CD4-positive, alpha-beta T cell treated with Interleukin-21 for 1 hour (primary cell): ENCODE measurements at places on chromosomes 11 and 22.

- DNase-seq, result no peak
Measured at GRCh38 chr11:30832831-30833230, 246.7 kb upstream of the MPPED2 start.

DNA sequence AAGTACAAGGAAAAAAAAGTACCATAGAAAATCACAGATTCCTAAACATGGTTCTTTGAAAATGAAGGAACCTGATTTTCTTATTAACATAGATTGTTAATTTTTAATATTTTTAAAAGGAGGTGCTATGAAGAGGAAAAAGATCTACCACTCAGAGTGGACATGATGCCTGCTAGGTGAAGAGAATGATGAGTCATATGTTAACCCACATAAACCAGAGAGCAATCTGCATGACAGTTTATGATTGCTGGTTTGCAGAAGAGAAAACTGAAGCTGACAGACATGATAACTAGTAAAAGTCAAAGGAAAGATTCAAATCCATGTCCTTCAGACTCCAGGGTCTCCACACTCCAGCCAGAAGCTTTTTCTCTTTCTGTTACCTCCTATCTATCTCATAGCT lies 1231.7 kb downstream of the LRRC4C start:
- DNase-seq, result no peak

DNA sequence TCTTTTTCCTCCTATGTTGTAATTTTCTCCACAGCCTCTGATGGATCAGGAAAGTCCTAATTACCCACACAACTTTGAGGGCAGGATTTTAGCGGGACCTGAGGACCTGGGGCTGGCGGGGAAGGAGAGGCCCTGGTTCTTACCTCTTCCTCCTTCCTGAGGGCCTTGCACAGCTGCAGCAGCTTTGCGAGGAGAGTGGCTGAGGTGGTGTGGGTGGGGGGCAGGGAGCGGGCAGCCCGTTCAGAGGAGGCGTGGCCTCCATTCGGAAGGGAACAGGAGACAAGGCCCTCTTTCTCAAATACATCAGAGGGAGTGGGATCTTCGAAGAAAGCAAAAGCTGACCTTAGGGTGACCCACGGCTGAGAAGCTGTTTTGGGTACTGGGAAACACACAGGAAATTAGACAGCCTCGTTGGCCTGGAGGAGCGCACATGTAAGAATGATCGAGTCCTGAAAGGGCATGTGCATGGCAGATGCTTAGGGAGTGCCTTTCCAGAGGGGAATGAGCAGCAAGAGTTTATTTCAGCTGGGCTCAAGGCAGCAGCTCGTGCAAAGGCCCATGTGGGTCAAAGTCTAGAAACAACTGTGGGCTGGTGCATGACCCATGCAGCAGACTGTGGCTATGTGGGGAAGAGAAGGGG lies 76.6 kb upstream of the NARS2 start:
- no peak for DNase-seq

DNA sequence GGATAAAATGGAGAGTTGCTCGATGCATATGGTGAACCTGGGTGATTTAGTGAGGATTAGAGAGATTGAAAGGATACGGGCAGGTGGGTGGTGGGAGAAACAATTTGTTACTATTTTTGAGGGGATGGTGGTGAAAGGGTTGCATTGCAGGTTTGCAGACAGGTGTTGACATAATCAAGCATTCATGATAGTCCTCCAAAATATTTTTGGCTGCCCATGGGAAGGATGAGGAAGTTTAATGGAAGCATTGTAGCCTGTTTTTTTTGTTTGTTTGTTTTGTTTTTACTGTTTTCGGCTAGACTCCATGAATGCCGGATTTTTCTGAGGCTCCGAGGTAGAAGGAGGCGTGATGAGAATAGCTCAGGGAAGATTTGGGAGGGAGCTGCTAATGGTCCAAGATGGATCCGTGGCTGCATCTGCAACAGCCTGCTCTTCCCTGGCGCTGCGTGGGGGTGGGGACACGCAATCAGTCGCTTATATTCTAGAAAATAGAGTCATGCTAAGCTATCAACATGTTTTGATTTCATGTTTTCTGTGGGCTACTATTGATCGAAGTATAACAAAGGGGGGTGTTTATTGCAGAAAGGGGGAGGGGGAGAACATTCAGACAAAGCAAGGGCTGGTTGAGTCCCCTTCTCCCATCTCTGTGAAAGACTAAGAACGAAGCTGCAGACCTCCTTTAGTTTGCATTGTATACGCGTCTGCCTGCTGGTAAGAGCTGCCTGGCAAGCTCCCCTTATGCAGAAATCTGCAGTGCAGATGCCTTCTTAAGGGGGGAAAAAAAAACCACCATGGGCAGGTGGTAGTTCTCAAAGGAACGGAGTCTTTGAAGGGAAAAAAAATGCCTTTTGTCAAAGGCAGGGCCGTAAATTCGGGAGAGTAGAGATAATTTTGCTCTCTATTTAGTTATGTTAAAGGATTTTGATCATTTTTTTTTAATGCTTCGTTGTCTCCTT lies 1.0 kb downstream of the RTN3 start:
- DNase-seq, result no peak

GRCh38 chr11:86747801-86748200 lies 52.5 kb upstream of the PRSS23 start:
- DNase-seq, result no peak

- DNase-seq, result no peak
Measured at GRCh38 chr22:32910429-32910772, 108.9 kb downstream of the TIMP3 start.

- no peak for DNase-seq
Measured at GRCh38 chr11:33622186-33622585, 78.4 kb downstream of the C11orf91 start.

DNA sequence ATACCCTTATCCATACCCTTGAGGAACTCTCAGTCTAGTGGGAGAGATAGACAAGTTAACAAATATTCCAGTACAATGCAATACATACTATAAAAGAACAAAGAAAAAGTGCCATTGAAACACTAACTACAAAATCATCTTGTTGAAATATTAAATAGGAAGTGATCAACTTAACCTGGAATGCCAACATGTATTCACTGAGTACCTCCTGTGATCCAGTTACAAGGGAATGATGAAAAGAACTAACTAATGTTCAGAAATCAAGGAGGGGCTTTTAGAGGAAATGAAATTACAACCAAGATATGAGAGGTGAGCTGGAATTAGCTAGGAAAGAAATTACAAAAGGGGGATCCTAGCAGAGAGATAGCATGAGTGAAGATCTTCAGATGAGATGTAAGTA lies 6.2 kb upstream of the FIBIN start:
- no peak for DNase-seq

DNA sequence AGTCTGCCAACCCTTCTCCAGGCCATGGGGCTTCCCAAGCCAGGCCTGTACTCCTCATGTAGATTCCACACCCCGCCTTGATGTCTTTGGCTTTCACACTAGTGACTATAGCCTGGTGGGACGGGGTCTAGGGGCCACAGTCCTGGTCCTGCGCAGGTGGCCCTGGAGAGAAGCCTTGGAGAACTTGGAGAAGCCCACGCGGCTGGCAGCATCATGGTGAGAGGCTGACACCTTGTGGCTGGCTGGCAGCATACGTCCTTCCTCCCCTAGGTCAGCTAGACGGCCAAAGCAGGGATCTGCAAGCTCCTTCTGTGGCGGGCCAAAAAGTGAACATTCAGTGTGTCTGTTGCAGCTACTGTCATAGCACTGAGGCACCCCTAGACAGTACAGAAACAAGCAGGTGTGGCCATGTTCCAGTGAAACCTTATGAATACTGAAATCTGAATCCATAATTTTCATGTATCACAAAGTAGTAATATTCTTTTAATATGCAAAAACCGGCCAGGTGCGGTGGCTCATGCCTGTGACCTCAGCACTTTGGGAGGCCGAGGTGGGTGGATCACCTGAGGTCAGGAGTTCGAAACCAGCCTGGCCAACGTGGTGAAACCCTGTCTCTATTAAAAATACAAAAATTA lies 42.0 kb downstream of the FAM83F start:
- DNase-seq, result peak; percentile 53

DNA sequence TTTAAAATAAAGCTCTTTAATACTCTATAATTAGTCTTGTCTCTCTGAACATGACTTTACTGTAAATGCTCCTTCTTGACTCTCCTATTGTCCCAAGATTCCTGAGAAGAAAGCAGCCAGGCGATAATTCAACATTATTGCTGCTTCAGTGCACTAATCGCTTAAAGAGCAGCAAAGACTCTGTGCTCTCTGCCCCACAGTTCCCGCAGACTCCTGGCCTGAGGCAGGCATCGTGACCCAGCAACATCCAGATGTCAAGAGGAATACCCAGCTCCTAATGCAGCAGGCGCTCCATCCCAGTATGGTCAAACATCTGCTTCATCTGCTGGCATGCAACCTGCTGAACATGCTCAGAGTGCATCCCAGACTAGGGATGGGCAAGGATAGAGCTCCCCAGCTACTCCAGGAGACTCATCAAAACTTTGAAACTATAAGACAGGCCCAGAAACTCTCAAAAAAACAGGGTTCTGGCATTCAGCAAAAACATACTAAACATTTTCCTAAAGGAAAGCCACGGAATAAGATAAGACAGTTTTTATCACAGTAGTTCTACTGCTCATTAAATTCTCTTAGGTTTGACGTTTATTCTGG lies 270.0 kb downstream of the SOX6 start:
- no peak for DNase-seq

DNA sequence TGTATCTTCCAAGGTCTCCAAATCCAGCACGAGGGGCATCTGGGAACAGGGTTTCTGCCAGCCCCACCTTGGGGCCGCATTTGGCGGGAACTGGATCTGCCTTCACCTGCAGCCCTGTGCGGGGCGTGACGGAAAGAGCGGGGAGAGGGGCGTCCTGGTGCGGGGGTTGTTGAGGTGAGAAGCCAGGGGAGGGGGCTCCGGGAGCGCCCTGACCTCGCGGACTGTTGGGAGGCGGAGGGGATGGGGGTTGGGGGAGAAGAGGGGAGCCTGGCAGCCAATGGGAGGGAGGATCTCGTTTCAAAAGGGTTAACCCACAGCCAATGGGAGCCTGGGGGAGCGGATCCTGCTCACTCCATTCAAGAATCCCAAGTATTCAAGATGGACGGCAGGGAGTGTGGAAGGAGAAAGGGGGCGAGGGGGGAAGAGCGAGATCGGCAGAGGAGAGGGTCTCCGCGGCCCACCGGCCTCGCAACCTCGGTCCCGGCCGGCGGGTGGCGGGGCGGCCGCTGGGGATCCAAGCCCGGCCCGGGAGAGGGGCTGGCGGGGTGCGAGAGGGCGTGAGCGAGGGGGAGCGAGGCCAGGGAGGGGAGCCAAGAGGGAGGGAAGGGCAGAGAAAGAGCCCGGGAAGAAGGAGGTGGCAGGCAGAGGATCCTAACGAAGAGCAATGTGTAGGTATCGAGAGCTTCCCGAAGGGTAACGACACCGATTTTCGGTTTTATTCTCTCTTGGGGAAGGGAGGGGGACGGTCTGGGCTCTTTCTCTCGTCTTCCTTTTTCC lies 11.5 kb downstream of the YPEL4 start:
- no peak for DNase-seq

- DNase-seq, result no peak
Measured at GRCh38 chr11:15180212-15180792, 65.6 kb downstream of the INSC start.

DNA sequence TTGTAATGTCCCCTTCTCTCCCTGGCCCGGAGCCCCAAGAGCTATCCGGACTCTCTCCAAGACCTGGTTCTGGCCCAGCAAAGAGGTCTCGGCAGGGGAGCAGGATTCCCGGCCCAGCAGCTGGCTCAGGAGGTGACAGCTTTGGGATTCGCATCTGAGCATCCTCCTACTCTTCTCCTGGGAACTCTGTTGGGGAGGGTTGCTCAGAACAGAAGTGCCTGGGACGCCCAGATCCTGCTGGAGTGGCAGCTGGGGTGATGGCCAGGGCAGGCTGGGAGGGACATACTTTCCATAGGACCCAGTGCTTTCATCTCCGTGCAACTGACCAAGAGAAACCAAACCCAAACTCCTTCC lies 83.6 kb upstream of the PRODH start:
- DNase-seq, result no peak

GRCh38 chr11:125180413-125181305 lies 16.1 kb downstream of the PKNOX2 start:
- no peak for DNase-seq

DNA sequence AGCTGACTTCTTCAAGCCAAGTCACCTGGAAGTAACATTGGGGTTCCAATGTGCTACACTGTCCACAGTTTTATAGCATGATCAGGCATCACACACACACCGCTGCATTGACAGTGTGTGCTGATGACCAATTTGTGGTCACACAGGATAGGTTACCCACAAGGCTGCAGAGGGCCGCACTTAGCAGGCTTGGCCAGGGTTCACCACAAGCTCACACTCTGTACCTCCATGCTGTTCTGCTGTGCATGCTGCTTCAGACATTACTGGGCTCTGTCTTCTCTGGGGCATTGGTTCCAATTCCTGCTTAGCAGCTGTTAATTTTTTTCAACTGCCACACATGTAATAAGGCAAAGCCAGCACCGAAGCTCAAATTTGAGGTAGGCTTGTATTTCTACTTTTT lies 11.0 kb upstream of the NRIP3 start:
- no peak for DNase-seq

DNA sequence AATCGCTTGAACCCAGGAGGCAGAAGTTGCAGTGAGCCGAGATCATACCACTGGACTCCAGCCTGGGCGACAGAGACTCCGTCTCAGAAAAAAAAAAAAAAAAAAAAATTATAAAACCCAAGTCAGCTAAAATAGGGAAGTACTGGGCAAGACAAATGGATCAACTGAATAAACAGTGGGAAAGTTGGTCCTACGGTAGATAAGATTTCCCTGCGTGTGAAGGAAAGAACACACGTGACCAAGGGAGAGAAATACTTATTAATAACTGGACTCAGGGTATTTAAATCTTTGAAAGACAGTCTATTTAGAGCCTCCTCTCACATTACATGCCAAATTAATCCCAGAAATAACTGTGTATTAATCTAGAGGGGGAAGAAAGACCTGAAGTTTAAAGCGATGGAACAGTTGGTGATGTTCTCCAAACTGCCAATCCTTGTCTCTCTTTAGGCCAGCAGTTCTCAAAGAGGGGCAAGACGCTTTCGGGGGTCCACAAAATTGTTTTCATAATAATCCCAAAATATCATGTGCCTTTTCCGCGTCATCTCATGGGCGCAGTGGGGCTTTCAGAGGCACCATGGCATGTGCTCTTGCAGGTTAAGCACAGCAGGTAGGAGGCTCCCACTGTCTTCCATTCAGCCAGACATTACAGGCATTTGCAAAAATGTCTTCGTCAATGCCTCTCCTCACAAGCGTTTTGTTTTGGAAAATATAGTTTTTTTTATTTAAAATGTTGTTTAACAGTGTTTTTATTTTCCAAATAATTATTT lies 6.6 kb downstream of the RTL6 start:
- DNase-seq, result no peak

- no peak for DNase-seq
Measured at GRCh38 chr22:23383491-23384361, 196.4 kb downstream of the IGLL1 start.
